Peyer's patch (tissue), 4 donors: ENCODE measurements at places on chromosomes 12 and 14. TPM values are rescaled to one million over a fixed set of nuclear protein-coding genes. Genes with fewer than 3 reads are reported as not detected.

Gene DHRS4
- 77.9 TPM for total RNA-seq

Gene FAM186B
- not detected for total RNA-seq

Gene KLRG1
- 29.7 TPM for total RNA-seq

Gene ACOT6
- not detected for total RNA-seq

Gene PPP1R1A
- 1.5 TPM for total RNA-seq

Gene RAPGEF3
- 16.5 TPM for total RNA-seq

Gene C12orf56
- not detected for total RNA-seq

Gene WNT5B
- total RNA-seq, result not detected
